ENCODE measurements at places on chromosomes 12 and 14.

DNA sequence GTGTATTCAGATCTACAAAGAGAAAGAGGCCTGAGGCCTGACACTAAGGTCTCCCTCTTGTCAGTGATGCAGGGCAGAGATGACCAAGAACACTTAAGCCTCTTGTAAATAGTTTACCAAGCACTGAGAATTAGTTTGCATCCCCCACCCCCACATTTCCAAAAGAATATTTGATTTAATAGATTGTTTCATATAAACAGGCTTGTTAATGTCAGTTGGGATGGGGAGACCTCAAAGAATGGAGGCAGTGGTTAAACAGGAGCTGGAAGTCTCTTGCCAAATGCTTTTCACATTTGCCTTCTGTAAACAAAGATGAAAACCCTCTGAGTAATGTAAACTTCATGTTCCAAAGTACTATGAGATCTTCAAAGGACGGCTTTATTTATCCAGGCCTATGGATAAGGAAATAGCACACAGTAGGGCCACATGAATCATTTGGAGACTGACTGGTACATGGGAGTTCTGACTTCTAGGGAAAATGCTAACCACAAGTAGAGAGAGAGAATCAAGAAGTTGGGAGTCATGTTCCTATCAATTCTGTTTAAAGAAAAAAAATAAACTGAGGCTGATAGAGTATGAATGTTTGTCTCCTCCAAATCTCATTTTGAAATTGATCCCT, 234.7 kb downstream of the ANO2 start:
- DNase-seq = no peak

DNA sequence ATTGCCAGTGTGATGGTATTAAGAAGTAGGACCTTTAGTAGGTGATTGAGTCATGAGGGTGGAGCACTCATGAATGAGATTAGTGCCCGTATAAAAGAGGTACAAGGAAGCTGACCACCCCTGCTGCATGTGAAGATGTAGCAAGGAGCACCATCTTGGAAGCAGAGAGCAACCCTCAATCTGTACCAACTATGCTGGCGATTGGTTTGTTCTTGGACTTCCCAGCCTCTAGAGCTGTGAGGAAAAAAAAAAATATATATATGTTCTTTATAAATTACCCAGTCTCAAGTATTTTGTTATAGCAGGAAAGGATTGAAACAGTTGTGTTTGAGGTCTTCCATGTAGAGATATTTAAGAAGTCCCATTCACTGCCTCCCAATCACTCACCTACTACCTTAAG, 16.9 kb downstream of the METTL25 start:
- DNase-seq = no peak

DNA sequence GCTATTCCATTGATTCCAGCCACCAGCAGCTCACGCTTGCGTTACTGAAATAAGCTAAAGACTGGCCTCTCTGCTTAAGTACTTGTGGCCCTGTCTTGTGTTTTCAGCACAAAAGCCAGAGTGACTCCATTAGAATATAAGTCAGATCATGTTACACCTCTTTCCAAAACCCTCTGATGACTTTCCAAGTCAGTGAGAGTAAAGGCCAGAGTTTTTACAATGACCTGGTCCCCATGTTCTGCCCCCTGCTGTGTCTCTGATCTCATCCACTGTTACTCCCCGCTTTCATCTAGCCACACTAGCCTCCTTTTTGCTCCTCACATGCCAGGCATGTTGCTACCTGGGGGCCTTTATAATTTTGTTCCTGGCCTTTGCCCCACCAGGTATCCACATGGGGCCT, 6.9 kb upstream of the CKAP4 start:
- no peak for DNase-seq

GRCh38 chr12:110933326-110933974, 13.1 kb upstream of the MYL2 start:
- DNase-seq = no peak

DNA sequence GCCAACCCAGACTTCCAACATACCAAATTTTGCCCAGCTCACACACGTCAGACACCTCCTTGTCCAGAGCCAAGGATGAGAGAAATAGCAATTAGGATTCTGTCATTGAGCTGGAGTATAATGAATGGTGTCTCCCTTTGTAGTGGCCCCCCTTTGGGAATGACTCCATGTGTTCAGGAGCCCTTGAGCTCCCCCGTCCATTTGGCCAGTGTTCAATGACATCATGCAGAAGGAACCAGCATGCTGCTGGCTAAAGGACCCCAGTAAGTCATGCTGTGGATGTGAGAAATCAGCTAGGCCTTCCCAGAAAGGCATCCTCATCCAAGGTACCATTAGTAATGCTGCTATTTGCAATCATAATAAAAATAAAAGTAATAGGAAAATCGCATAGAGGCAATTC, 158.8 kb upstream of the SRRM4 start:
- DNase-seq = no peak

All from activated T-cell treated with anti-CD3 and anti-CD28 coated beads for 4 hours (primary cell).